Fibroblast of upper back skin (primary cell): ENCODE measurements at places on chromosomes 16 and 17.

DNA sequence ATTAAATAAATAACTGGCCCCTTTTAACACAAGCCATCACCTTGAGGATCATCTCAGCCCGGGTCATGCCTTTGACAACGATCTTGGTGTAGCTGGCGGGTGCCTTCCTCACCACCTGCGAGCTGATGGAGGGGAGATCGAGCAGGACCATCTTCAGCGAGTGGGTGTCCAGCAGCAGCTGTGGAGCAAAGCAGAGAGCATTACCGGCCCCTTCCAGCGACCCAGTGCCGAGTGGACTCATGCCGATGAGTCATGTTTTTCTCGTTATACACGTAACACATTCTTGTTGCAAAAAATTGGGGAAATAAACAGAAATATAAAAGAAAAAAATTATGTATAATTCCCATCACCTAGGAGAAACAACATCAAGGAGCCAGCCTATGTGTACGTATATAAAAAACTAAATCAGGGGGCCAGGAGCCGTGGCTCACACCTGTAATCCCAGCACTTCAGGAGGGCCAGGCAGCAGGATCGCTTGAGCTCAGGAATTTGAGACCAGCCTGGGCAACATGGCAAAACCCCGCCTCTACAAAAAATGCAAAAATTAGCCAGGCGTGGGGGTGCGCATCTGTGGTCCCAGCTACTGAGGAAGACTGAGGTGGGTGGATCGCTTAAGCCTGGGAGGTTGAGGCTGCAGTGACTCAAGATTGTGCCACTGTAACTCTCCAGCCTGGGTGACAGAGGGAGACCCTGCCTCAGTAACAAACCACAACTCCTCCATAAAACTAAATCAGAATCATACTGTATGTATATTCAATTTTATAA, 169.1 kb upstream of the RPH3AL start:
- no peak for DNase-seq

DNA sequence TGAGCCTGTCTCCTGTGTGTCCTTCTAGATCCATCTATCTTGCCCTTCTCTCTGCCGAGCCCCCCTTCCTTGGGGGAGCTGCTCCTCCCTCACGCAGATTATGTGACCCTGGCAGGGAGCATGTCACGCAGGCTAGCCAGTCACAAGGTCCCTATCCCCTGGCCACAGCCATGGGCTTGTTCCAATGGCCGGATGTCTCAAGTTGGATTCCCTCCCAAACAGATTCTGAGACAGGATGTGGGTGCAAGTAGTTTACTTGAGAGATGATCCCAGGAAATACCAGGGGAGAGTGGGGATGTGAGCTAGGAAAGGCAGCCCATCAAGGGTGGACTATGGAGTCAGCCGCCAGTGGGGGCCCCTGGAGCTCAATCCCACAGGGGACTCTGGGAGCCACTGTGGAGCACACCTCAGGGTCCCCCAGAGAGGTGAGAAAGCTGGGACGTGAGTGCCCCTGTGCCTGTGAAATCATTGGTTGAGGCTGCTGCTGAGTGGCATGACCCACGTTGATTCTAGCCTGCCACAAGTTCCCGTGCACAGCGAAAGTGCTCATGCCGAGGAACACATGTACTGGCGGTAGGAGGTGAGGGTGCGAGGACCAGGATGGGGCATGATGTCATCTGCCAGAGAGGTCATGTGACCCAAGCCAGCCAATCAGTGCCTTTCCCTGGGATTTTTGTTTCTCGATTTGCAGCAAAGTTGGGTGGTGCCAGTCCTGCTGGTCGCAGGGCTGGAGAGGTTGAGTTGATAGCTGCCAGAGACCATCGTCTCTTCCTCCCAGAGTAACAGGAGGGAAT, 6.4 kb upstream of the CRISPLD2 start:
- DNase-seq, result no peak

- DNase-seq, result peak; percentile 12
Observed at GRCh38 chr17:37212179-37212578, 163.6 kb upstream of the C17orf78 start.

DNA sequence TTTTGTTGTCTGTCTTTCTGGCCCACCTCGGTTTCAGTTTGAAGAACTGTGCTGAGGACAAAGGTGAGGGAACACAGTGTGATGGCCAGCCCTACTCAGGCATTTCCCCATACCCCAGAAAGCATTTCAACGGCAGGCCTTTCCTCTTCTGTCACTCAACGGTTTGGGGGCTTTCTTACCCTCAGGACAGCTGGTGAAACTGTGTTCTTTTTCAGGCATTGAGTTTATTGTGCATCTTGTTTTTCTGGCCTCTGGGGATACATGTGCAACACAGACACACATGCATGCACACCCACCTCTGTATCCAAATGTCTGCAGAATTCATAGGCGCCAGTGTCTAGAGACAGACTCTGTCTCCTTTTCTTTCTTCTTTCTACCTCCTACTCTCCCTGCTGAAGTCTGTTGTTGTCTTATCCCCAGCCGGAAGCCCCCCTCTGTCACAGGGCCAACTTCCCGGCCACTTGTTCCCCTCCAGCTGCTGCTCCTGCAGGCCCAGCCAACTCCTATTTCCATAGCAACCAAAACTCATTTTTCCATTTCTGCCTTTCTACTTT, 17.0 kb downstream of the CHD9 start:
- no peak for DNase-seq

- no peak for DNase-seq
Observed at GRCh38 chr17:15453782-15454181, 13.6 kb downstream of the CDRT4 start.

DNA sequence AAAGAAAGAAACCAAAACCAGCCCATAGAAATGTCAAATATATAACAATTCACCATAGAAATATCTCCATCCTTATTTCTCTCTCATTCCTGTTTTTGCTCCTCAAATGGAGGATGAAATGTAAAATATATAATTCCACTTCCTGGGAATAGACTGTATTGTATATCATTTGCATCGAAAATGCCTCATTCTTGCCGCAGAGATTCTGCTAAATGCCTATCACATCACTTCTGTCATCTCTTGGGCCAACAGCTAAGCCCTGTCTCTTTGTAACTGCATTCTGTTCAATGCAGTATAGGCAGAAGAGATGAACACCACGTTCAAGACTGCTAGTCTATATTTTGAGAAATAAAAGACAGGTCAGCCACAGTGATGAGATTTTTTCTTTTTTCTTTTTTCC, 956.3 kb upstream of the SOX9 start:
- no peak for DNase-seq

GRCh38 chr17:76527430-76528111, 9.9 kb downstream of the CYGB start:
- peak; percentile 76 for DNase-seq

GRCh38 chr17:79391376-79392233, 219.2 kb downstream of the RBFOX3 start:
- DNase-seq, result peak; percentile 44

- DNase-seq, result no peak
Observed at GRCh38 chr16:66662445-66663194, 33.9 kb downstream of the CMTM4 start.

DNA sequence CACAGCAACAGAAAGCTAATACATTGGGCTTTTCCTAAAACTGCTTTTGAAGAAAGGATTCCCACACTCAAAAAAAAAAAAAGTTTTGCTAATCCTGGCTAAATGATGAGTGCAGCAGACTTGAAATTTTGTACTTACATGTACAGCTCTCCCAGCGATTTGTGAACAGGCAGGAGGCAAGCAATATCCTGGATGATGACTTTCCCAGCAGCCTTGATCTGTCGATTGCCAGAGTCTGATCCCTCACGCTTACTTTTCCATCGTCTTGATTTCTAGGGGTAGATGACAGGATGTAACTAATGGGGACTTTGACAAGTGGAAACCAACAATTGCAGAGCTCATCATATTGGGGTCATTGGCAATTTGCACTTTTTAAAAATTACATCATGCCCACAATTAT, 91.4 kb downstream of the WDR59 start:
- DNase-seq, result no peak

- DNase-seq, result no peak
Observed at GRCh38 chr16:88456356-88457292, 3.5 kb downstream of the ZFPM1 start.

DNA sequence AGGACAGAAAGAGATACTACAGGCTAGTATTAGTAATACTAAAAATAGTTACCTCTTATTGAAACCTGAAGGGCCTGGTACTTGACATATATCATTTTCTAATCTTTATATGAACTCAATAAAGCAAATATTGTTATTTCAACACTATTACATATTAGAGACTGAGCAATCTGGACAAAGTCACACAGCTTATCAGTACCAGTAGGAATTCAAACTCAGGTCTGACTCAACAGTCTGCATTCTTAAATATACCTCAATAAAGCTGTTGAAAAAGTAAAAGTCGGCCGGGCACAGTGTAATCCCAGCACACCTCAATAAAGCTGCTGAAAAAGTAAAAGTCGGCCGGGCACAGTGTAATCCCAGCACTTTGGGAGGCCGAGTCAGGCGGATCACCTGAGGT, 67.4 kb downstream of the KANSL1 start:
- no peak for DNase-seq

GRCh38 chr17:60640503-60640902, 37.1 kb upstream of the BCAS3 start:
- DNase-seq, result no peak

- DNase-seq, result no peak
Observed at GRCh38 chr16:81676066-81676882, 102.8 kb upstream of the PLCG2 start.

DNA sequence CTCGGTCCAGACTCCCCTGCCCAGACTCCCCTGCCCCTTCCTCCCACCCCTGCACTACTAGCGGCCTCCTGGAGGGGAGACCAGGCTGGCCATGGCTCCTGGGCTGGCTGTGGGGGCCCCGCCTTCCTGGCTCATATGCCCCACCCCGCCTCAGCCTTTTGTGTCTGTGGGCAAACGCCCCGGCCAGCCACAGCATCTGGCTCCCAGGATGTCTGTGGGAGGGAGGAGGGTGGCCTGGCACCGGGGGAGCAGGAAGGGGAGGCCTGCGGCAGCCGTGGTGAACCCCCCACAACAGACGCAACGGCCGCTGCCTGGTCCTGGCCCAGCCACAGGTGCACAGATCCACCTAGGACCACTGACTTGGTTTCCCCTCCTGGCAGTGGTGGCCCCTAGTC, 32.9 kb downstream of the BAHCC1 start:
- DNase-seq, result no peak

DNA sequence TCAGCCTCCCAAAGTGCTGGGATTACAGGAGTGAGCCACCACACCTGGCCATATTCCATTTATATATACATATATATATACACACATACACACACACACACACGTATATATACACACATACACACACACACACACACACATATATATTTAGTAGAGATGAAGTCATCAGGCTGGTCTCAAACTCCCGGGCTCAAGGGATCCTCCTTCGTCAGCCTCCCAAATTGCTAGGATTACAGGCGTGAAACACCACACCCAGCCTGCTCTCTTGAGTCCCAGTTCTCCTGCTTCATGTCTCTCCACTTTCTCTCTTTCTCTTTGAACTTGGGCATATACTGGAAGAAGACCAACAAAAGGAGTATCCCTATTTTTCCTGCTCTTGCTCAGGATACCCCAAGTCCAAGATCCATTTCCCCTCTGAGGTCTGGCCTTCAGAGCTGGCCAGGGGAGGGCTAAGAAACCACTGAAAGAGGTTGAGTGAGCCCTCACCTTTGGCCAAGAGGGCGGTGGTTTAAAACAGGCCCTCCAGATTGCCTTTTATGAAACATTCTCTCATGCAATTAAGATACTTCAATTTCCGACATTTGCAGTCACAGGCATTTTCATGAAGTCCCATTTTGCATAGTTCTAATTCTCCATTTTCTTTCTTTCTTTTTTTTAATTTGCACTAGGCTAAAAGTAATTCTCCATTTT, 37.9 kb downstream of the CIBAR2 start:
- no peak for DNase-seq

DNA sequence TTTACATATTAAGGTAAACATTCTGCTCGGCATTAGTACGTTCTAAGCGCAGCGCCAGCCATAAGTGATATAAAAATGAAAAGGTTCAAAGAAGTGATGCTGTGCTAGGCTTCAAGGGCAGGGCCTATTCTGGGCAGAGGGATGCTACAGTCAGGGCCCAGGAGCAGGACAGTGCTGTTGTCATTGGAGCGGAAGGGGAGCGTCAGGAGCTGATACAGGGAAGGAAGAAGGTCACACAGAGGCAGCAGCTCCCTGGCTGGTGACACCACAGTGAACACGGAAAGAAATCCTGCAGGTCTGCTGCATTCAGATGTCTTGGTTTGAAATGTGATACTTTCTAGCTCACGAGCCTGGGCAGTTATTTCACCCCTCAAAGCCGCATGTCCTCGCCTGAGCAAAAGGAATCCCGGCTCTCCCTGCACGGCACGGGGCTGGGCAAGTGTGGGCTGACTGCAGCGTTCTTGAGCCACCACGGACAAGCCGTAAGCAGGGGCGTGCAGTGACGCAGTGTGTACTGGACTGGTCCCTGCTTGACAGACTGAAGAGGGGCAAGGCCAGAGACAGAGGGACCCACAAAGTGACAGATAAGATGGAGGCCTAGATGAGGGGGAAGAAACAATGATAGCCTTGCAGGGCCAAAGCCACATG, 41.1 kb downstream of the ZCCHC14 start:
- DNase-seq, result no peak

DNA sequence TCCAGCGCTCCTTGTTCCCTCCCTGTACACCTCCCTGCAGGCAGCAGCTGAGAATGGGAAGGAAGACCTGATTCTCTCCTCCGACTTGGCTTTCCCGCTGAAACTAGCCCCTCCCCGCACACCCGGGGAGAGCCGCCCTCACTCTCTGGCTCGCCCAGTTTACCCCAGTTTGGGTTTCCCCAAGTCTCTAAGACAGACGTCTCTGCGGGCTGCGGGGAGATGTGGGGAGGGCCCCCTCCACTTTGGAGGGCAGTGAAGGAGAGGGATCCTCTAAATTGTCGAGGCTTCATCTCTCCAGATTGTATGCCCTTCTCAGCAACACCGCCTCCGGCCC, 797 bp downstream of the GRB7 start:
- no peak for DNase-seq

DNA sequence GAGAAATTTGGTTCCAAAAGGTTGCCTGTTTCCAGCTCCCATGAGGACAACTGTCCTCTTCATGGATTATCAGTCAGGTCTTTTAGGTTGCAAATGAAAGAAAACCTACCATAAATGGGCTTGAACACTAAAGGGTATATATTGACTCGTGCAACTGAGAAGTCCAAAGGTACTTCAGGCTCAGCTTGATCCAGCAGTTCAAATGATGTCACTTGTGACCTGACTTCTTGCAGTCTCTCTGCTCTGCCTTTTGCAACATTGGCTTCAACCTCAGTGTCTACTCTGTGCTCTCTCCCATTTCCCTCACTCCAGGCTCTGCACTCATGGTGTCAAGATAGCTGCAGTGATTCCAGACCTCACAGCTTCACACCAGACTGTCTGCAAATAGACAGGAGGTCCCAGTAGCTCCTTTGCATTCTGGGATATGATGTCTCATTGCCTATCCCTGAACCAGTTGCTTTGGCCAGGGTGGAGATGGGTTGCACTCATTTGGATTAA, 5.5 kb upstream of the CALB2 start:
- no peak for DNase-seq

DNA sequence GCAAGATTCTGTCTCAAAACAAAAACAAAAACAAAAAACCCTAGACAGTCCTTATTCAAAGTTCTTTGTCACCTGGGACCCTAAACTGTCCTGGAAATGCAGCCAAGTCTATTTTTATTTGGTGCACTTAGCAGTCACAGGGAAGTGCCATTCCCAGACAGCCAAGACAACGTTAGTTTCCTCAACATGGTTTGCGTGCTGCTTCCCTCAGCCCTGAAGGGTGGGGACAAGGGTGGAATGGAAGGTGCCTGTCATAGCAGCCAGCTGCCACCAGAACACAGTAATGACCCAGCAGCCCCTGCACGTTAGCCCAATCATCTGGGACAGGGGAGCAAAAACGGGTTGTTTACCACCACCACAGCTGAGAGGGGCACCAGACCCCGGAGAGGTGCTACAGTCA, 16.9 kb downstream of the CREBBP start:
- DNase-seq, result no peak

- no peak for DNase-seq
Observed at GRCh38 chr16:27582883-27583282, 32.9 kb downstream of the KATNIP start.
